ENCODE measurements at places on chromosomes 13 and 19.

- no peak for DNase-seq
These were observed 526.7 kb downstream of the SUCLA2 start for GRCh38 chr13:47474326-47474725.

- no peak for DNase-seq
These were observed 3.7 kb downstream of the AP2A1 start for GRCh38 chr19:49770529-49770928.

DNA sequence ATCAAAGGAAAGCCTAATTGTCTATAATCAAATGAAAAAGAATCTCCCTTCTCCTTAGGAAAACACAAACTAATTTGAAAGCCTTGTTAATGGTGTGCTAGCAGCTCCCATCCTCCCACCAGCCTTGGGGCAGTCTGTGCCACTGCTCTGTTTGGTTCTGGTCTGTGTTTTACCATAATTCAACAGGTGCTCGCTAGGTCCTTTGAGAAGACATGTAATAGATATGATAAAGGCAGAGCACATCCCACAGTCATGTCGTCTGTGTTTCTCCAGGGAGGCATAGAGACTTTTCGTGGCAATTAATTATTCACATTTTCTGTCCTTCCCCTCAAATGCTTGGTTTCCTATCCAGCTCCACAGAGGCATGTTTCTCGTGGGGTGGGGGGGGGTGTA is 23.8 kb downstream of the FAM124A start:
- DNase-seq = no peak

DNA sequence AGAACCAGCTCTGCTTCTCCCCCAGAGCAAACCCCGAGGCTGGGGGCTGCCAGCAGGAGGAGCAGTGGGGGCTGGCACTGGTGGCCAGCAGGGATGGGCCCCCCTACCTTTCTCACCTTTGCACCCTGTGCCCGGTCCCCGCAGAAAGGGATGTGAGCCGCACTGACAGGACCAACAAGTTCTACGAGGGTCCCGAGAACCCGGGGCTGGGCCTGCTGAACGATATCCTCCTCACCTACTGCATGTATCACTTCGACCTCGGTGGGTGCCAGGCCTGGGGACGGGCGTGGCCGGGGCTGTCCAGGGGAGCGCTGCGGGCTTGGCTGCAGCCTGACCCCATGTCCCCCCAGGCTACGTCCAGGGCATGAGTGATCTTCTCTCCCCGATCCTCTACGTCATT is 6.6 kb downstream of the TBC1D17 start:
- no peak for DNase-seq

GRCh38 chr13:98681049-98681448 is 71.4 kb downstream of the SLC15A1 start:
- no peak for DNase-seq

GRCh38 chr13:75458696-75459422 is 23.1 kb downstream of the TBC1D4 start:
- no peak for DNase-seq

DNA sequence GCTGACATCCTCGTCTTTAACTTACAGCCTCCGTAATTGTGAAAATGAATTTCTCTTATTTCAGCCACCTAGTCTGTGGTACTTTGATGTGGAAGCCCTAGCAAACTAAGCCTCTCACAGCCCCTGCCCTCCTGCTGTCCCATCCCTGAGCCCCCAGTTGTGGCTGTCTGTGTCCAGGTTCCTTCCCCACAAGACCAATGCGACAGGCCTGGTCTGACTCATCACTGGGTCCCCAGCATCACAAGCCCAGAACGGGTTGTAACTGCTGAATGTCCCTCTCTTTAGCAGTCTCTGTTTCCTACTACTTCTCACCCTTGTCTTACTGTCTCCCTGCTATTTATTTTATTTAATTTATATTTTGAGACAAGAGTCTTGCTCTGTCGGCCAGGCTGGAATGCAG is 5.7 kb downstream of the POU2F2 start:
- no peak for DNase-seq

- no peak for DNase-seq
These were observed 282.9 kb downstream of the TSHZ3 start for GRCh38 chr19:31066385-31066784.

- DNase-seq = no peak
These were observed 12.1 kb downstream of the PIN1 start for GRCh38 chr19:9847087-9847671.

DNA sequence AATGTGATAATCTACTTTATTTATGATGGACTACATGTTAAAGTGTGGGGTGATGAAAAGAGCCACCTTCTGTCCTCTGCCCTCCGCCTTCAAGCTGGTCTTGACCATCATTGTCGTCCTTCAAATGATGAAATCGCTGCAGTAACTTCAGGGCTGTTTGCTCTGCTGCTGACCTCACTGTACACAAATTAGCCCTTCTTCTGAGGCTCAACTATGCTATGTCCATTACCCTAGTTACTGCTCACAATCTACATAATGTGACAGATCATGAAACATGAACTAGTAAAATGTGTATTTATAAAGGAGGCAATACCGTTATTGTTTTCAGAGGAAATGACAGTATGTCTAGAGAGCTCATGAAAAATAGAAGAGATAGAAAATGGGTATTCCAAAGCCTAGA is 145.9 kb downstream of the RFC3 start:
- DNase-seq = no peak

DNA sequence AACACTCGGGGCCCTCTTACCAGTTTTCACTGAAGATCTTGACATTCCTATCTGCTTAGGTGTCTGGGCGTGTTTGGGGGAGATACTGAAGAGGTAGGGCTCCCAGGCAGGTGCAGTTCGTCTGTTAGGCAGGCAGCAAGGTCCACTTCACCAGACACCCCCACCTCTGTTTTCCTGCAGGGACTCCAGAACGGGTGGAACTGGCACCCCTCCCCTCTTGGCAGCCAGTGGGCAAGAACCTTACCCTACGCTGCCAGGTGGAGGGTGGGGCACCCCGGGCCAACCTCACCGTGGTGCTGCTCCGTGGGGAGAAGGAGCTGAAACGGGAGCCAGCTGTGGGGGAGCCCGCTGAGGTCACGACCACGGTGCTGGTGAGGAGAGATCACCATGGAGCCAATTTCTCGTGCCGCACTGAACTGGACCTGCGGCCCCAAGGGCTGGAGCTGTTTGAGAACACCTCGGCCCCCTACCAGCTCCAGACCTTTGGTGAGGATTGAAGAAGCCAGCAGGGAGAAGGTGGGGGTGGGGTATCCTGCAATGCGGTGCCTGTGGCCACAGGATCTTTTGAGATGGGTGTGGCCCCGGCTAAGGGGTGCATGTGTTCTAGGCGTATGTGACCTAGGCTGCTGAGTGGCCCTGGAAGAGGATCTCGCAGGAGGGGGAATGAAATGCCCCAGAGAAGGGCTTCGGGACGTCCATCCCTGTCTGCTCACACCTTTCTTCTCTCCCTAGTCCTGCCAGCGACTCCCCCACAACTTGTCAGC is 3.3 kb upstream of the ICAM4 start:
- no peak for DNase-seq

- no peak for DNase-seq
These were observed 105.3 kb downstream of the SLC10A2 start for GRCh38 chr13:102960959-102961358.

GRCh38 chr19:13118424-13119193 is 545 bp downstream of the NACC1 start:
- no peak for DNase-seq

- DNase-seq = no peak
These were observed 35.7 kb downstream of the RYR1 start for GRCh38 chr19:38469151-38469550.

DNA sequence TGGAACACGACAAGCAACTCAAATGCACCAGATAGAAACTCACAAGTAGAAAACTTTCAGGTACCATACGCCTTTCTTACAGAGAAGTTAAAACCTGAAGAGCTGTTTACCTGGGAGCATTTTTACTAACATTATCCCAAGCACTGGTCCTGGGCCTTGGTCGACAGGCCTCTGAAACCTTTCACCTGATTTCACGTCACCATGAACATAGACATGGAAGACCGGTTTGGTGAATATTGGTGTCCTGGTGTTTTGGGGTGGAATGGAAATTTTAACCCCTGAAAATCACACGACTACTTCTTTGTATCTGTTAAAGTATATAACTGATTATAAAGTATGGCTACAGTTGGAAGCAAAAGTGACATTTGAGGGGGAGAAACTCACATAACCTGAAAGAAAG is 176.6 kb upstream of the ARGLU1 start:
- DNase-seq = no peak

DNA sequence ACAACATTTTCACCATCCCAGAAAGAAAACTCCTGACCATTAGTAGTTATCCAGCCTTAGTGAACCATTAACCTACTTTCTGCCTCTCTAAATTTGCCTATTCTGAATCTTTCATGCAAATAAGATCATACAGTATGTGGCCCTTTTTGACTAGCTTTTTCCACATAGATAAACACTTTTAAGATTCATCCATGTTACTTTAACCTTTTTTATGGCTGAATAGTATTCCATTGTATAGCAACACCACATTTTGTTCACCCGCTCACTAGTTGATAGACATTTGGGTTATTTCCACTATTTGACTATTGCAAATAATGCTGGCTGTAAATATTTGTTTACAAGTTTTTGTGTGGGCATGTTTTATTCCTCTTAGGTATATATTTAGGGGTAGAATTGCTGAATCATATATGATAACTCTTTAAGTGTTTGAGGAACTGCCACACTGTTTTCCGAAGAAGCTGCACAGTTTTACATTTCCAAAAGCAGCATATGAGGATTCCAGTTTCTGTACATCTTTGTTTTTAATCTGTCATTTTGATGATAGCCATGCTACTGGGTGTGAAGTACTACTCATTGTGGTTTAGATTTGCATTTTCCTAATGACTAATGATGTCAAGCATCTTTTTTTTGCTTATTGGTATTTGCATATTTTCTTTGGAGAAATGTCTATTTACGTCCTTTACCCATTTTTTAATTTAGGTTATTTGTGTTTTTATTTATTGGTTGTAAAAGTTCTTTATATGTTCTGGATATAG is 17.1 kb downstream of the COG6 start:
- no peak for DNase-seq

DNA sequence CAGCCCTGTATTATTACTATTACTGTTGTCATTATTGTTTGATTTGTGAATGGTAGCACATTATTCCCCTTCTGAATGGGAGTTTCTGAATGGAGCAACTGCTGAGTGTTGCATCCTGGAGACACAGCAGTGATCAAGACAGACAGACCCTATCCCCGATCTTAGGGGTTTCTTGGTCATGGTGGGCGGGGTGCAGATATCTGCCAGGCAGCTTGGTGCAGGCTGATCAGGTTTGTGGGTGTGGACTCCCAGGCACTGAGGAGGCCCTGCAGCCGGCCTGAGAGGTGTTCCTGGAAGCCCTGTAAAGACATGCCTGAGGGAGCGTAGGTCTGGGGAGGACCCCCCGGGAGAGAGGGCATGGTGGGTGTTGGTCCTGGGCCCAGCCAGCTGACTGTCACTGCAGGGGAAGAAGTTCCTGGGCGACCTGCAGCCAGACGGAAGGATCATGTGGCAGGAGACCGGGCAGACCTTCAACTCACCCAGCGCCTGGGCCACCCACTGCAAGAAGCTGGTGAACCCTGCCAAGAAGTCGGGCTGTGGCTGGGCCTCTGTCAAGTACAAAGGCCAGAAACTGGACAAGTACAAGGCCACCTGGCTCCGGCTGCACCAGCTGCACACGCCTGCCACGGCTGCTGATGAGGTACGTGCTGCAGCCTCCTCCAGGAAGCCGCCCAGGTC is 2.1 kb downstream of the MPND start:
- no peak for DNase-seq

GRCh38 chr19:43634506-43634871 is 5.2 kb downstream of the CADM4 start:
- no peak for DNase-seq

GRCh38 chr13:71274923-71275608 is 591.9 kb downstream of the DACH1 start:
- DNase-seq = no peak

DNA sequence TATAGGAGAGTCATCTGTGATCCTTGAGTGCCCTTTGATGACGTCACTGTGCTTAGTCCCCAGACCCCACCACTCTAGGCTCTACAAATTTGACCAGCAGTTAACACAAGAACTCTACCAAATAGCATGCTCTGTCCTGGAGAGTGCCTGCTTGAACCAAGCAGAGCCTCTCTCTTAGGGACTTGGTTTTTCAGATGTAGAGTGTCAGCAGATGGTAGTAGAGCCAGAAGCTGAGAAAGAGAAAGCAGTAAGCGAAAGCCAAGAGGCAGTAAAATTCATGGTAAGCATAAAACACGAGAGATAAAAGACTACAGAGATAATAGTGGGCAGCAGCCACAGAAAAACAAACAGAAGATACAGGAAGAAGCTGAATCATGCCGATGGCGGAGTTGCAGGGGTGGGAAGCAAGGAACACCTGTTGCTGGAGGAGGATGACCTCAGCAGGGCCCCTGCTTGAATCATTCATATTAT is 193.3 kb downstream of the SLC7A1 start:
- no peak for DNase-seq

DNA sequence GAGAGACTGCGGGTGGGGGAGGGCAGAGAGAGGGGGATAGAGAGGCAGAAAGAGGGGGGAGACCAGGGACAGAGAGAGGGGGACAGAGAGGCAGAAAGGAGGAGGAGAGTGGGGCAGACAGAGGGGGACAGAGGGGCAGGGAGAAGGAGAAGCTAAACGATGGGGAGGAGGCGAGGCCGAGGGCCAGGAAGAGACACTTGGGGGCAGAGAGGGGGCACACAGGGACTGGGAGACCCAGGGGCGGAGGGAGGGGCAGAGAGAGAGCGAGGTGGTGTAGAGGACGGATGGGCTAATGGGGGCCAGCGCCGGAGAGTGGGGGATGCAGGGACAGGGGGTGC is 666 bp downstream of the MEIS3 start:
- no peak for DNase-seq

GRCh38 chr13:93233997-93234416 is 7.4 kb downstream of the GPC6 start:
- DNase-seq = no peak

DNA sequence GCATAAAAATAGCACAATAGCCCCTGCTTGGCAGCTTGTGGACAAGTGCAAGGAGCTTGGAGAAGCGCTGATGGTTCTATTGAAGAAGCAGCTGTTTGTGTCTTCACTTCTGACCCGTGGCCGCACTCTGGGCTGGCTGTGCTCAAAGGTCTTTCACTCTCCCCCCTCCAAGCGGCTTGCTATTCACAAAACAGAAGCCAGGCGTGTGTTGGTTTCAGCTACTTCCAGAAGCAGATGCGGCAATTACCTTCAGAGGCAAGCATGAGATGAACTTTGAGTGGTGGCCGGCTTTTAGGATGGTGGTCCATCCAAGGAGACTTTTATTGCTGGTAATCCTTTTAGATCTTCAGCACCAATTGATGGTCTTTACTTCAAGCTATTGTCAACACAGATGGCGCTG is 188.5 kb upstream of the ARGLU1 start:
- no peak for DNase-seq

- DNase-seq = no peak
These were observed 12.8 kb upstream of the IZUMO2 start for GRCh38 chr19:50175924-50176323.
